Placental pericyte (primary cell): ENCODE measurements at places on chromosomes 5 and 9. TPM values are rescaled to one million over a fixed set of nuclear protein-coding genes. Genes with fewer than 3 reads are reported as not detected.

Gene SLC34A1
- not detected in 2 replicates for total RNA-seq

Gene SURF6
- 7.6 and 12.0 TPM in 2 replicates for total RNA-seq

Gene OSMR
- 82.2 and 145 TPM in 2 replicates for total RNA-seq

Gene PCDHGA2
- total RNA-seq: 2.0 and 6.3 TPM in 2 replicates

Gene FRMPD1
- total RNA-seq: not detected in 2 replicates

Gene OR1J2
- not detected in 2 replicates for total RNA-seq

Gene BAAT
- 0.14 TPM in 1 of 2 replicates, not detected in the other for total RNA-seq

Gene ARID3C
- 0.22 TPM in 1 of 2 replicates, not detected in the other for total RNA-seq

Gene TEX48
- not detected in 2 replicates for total RNA-seq

Gene GPR151
- not detected in 2 replicates for total RNA-seq

Gene CEL
- total RNA-seq: 0.22 TPM in 1 of 2 replicates, not detected in the other

Gene TIMD4
- total RNA-seq: not detected in 2 replicates
